ENCODE measurements at places on chromosomes 11 and 22.

DNA sequence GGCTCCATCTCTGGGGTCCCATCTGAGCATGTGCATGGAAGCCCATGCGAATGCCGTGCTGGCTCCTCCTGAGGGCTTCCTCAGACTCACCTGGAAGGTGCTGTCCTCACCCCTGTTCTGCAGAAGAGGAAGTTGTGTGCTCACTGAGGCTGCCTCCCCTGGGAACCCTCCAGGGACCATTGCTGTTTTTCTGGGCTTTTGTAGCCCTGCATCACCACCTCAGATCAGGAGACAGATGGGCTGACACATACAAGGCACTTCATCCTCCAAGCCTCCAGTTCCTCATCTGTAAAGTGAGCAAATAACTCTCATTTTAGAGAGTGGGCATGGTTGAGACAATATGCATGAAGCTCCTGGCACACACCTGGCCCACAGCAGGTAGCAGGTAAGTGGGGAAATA, 12.1 kb upstream of the LRRC32 start:
- DNase-seq: no peak

- no peak for DNase-seq
Measured at GRCh38 chr11:19345848-19346681, 105.3 kb upstream of the E2F8 start.

- no peak for DNase-seq
Measured at GRCh38 chr22:45317551-45318167, 7.9 kb downstream of the FAM118A start.

- DNase-seq: no peak
Measured at GRCh38 chr22:46287873-46288751, 8.6 kb upstream of the GTSE1 start.

DNA sequence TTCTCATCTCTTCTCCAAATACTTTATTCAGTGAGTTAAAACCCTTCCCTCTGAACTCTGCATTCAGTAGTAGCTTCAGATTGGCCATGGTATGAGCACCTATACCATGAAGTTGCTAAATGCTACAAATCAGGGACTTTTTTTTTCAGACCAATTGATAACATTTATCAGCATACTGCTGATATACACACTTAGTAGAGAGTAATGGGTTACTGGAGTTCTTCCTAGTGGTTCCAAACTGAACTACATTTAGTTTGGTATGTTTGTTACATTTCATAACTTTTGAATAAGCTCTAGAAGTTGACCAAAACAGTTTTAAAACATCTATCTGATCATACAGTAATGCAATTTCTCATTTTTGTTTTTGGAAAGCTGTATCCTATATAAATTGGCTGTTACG, 104.7 kb downstream of the DCDC1 start:
- no peak for DNase-seq

GRCh38 chr11:134878785-134879184, 466.7 kb upstream of the B3GAT1 start:
- DNase-seq: no peak

DNA sequence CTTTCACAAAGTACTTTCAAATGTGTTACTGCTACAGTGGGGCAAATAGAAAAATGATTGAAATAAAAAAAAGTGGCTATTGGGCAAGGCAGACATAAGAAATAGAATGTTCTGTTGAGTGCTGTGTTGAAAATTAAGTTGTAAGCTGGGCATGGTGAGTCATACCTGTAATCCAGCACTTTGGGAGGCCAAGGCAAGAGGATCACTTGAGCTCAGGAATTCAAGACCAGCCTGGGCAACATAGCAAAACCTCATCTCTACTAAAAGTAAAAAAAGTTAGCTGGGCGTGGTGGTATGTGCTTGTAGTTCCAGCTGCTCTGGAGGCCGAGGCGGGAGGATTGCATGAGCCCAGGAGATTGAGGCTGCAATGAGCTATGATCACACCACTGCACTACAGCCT, 26.9 kb upstream of the LDHA start:
- no peak for DNase-seq

- no peak for DNase-seq
Measured at GRCh38 chr11:90701716-90702115, 478.9 kb upstream of the CHORDC1 start.

DNA sequence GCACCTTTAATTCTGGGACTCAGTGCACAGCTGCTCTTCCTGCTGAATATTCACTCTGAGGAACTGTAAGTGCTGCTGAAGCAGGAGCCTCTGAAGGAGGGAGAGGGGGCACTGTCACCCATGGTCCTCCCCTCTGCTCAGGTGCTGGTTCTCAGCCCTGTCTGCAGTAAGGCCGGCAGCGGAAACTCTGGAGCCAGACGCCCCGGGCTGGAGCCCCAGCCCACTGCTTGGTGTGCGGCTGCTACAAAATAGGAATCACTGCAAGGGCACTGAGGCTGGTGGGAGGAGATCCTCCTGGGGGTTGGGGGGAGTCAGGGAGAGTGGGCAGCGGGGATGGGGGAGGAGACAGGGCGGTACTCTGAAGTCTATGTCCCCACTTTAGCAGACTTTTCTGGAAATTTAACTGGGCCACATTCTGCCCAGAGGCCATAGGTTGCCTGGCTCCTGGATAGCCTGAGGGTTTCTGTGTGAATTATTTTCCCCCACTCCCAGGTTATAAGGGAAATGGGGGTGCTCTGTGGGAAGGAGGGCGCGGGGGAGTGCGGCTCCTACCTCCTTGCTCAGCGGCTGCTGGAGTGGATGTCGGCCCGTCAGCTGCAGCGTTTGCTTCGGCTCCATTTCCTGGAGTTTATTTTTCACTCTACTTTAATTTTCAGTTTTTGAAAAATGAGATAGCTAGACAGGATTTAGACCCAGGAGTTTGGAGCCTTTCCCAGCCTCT, 33.6 kb downstream of the TBC1D22A start:
- no peak for DNase-seq

DNA sequence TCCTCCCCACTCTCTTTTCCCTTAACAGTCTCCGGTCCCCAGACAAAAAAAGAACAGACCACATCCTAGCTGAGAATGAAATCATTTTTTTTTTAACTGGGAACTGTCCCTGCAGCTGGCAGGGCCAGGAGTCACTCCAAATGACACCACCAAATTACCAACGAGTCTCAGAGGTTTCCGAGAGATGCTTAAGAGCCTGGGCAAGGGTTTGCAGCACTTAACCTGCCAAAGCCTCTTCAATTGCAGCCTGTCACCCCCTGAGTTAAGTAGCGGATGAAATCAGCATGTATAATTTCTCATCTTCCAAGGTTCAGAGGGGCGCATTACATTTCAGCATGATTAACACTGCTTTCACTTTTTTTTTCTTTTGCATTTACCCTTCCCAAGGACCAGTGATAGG, 71.8 kb downstream of the TENM4 start:
- DNase-seq: no peak

DNA sequence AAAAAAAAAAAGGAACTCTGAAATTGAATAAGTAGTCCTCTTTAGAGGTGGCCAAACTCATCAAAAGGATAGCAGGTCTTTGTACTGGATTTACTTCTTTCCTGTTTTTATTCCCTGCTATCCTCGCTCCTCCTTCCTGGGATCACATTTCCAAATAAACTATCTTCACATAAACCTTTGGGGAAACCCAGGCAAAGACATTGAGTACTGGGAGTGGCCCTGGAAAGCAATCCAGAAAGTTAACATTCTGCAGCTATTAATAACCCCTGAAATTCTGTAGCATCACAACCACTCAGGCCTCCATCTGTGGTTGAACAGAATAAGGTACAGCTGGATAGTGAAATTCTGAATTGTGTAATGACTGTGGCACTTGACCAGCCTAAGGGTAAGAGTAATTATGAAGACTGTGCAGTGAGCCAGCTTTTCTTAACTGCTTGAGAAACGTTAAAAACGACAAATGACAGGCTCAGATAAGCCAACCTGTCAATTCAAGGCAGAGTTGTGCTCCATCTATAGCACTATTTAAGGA, 58.8 kb downstream of the ISX start:
- DNase-seq: no peak

- DNase-seq: no peak
Measured at GRCh38 chr11:13924801-13925327, 37.7 kb upstream of the SPON1 start.

- no peak for DNase-seq
Measured at GRCh38 chr11:17179970-17180369, 27.8 kb downstream of the PIK3C2A start.

DNA sequence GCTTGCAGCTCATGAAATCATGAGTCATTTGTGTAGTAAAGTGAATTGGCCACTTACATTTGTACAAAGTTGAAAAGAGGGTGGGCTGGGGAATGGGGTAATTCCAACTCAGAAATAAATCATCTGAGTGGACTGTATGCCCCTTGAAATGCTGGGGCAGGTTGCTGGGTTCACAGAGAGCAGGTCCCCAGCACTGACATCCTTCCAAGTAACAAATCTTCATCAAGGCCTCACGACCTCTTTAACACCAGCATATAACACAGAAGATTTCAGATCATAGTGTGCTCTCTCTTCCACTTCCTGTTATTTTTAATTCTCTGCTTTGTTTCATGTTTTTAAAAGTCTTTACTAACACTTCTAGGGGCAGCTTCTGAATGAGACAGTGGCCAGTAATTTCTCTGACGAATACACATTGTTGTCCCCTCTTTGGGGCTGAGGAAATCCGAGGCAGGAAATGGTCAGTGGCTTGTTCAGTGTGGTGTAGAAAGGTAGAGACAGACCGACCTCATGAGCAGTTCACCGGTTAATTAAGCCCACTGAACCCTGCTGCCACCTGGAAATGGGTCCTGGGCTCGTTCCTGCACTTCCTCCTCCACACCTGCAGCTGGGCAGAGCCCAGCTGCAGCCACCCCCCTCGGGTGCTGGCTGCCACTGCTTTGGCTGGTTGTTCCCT, 127.7 kb downstream of the MAML2 start:
- no peak for DNase-seq

- DNase-seq: no peak
Measured at GRCh38 chr11:316031-316701, 2.3 kb downstream of the IFITM1 start.

- DNase-seq: no peak
Measured at GRCh38 chr11:116901211-116901610, 63.8 kb upstream of the APOA1 start.

DNA sequence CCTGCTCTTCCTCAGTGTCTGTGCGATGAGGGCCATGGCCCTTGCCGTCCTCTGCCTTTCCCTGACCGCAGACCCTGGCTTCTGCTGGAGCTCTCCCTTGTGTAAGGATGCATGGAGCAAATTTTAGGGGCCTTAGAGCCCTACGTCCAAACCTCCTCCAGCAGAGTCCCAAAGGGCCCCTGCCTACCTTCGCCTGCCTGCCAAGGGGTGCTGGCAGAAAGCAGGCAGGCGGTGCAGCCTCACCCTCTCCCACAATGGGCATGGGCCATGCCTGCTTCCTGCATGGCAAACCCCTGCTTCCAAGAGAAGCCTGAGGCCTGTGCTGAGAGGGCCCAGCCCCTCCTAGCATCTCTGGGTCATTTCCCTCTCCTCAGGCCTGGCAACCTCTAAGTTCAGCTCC, 71.3 kb upstream of the FGF3 start:
- no peak for DNase-seq

DNA sequence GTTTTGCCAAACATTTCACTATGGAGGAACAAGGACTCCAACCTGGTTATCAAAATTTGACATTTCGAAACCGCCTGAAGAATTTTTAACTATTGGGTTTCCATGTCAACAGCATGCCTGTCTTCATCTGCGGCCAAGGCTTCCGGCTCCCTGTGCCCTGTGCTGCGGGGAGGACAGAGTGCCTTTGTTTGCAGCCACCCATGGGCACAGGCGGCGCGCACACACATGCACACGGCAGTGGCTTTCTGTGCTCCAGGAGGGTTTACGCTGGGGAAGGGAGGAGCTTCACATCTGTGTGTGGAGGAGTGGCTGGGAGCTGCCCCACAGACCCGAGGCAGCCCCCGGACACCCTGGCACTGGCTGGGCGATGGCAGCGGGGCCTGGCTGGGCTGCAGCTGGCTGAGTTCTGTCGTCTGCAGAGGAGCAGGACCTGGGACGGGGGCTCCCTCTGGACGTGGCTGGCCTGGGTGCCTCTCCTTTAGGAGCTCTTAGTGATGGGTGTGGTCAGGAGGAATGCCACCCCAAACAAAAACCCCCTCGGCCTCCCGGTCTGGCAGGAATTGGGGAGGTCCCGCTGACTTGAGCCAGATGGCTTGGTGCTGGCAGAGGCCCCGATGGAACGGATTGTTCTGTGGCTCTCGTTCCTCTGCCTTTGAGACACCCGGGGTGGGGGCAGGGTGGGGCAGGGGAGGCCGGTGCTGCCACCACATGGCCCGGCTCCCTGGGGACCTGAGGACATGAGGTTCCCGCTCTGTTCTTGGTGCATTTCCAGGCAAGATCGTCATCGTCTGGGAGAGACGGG, 1290.9 kb downstream of the BRD1 start:
- no peak for DNase-seq

DNA sequence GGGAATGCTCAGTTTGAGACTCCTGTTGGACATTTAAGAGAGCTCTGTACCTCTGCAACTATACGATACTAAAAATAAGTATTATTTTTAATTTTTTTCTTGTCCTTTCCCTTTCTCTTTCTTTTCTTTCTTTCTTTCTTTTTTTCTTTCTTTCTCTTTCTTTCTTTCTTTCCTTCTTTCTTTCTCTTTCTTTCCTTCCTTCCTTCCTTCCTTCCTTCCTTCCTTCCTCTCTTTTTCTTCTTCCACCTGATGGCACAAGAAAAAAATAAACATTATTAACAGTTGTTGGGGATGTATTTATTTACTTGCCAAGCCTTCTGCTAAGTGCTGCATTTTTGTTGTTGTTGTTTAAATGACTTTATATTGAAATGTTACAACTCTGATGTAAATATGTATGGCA, 39.5 kb downstream of the GRAMD1B start:
- no peak for DNase-seq

DNA sequence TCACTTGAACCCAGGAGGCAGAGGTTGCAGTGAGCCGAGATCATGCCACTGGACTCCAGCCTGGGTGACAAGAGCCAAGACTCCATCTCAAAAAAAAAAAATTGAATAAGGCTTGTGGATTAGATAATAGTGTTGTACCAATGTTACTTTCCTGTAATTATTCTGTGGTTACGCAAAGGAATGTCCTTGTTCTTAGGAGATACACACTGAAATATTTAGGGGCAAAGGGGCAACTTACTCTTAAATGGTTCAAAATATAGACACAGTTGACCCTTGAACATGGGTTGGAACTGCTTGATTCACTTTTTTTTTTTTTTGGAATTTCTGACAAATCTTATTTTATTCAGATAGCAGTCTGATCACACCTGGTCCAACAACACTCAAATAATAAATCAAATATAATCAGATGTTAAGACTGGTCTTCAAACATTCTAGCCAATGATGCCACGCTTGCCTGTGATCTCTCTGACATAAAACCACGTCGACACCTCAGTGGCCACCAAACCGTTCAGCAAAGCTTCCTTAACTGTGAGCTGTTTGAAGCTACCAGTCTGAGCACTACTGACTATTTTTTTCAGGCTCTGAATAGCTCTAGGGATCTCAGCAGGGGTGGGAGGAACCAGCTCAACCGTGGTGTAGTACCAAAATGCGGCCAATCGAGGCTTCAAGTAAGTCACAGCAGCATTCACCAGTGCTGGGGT, 710 bp downstream of the ATP5MGL start:
- no peak for DNase-seq

DNA sequence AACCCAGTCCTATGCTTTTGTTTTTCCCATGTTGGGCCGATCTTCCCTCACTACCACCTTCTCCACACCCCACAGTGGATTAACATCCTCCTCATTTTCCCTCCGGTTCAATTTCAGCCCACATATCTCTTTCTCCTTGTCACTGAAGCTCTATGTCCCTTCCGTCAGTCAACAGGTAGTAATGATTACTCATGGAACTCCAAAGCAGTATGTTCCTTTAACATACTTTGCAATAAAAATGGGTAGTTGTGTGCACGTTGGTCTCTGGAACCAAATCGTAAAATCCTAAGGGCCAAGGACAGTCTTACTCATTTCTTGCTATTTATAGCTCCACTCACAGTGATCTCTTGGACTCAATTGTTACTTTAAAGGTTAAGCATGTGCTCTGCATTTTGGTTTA, 20.2 kb downstream of the AMOTL1 start:
- DNase-seq: no peak

Measured in stimulated activated CD8-positive, alpha-beta memory T cell treated with anti-CD3 and anti-CD28 coated beads, Interleukin-15, amount 100 ng/mL, for 24 hours (primary cell).